ENCODE measurements at places on chromosomes 4 and X. TPM values are rescaled to one million over a fixed set of nuclear protein-coding genes. Genes with fewer than 3 reads are reported as not detected.

DNA sequence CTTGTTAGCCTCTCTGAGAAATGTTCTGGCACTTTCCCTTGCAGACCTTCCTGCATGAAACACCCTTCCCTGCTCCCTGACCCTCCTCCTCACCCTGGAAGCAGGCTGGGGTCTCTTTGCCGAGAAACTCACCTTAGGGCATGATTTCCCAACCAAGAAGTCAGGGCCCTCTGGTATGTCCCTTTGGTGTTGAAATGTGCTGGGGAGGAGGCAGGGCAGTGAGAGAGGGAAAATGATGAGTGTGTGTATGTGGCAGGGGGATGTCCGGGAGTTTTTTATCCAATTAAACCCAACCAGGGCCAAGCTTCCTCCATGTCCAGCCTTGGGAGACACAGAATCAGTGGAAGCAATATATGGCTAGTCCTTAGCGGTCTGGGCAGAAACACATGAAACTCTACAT, 5.1 kb downstream of the ELF4 start:
- peaks cover 8% of the 10 kb centered on the region for H3K27me3 ChIP-seq
- H3K27ac ChIP-seq = no peak overlapping the region
- DNase-seq = no peak
- H3K4me3 ChIP-seq = no peak overlapping the region

- H3K4me1 ChIP-seq = no peaks in the 10 kb centered on the region
- no peak for DNase-seq
- H3K27ac ChIP-seq = no peak overlapping the region
- H3K36me3 ChIP-seq = no peaks in the 10 kb centered on the region
Measured at GRCh38 chr4:33060674-33061542, 2340.7 kb downstream of the PCDH7 start.

GRCh38 chrX:11589641-11590040, 76.1 kb downstream of the ARHGAP6 start:
- H3K27ac ChIP-seq = no peak overlapping the region
- no peaks in the 10 kb centered on the region for H3K4me1 ChIP-seq

DNA sequence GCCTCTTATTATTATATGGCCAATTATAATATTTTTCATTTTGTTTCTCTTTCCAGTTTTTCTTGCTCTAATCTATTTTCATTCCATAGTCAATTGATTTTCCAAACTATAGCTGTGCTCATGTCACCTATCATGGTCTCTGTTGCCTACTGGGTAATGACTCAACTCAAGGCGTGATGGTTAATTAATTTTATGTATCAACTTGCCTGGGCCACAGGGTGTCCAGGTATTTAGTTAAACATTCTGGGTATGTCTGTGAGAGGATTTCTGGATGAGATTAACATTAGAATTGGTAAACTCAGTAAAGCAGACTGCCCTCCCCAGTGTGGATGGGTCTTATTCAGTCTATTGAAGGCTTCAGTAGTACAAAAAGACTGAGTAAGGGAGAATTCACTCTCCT, 9.9 kb downstream of the FHIP1A start:
- H3K36me3 ChIP-seq = no peaks in the 10 kb centered on the region
- no peak for DNase-seq
- H3K4me1 ChIP-seq = peaks cover 68% of the 10 kb centered on the region
- no peak overlapping the region for H3K4me3 ChIP-seq
- H3K27ac ChIP-seq = peak overlapping the region; percentile 59

DNA sequence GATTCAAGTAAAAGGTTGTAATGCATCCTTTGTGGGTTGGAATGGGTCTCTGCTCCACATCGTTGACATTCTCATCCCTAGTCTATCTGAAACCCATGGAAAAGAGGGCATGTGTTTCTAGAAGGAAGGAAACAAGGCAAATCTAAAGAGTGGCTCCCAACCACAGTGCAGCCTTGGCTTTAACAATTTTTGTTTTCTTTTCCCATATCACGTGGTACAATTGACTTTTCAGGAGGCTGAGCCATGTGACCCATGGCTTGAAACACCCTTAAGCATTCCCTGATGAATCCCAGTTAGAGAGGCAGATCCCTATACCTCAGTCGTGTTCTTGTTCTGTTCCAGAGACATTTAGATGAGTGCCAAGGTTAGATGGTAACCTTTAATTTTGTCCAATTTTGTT, 12.8 kb downstream of the DCUN1D4 start:
- no peak overlapping the region for H3K27ac ChIP-seq
- H3K36me3 ChIP-seq = no peaks in the 10 kb centered on the region
- no peak overlapping the region for H3K4me3 ChIP-seq
- no peaks in the 10 kb centered on the region for H3K27me3 ChIP-seq
- H3K4me1 ChIP-seq = peaks cover 92% of the 10 kb centered on the region
- DNase-seq = no peak

- no peak overlapping the region for H3K27ac ChIP-seq
- DNase-seq = peak; percentile 10
- H3K4me3 ChIP-seq = no peak overlapping the region
- peaks cover 23% of the 10 kb centered on the region for H3K4me1 ChIP-seq
Measured at GRCh38 chr4:2939383-2940243, 23.6 kb downstream of the NOP14 start.

- H3K36me3 ChIP-seq = no peaks in the 10 kb centered on the region
- H3K27me3 ChIP-seq = no peaks in the 10 kb centered on the region
- no peak overlapping the region for H3K4me3 ChIP-seq
Measured at GRCh38 chrX:47900833-47901232, 64.1 kb downstream of the ZNF81 start.

DNA sequence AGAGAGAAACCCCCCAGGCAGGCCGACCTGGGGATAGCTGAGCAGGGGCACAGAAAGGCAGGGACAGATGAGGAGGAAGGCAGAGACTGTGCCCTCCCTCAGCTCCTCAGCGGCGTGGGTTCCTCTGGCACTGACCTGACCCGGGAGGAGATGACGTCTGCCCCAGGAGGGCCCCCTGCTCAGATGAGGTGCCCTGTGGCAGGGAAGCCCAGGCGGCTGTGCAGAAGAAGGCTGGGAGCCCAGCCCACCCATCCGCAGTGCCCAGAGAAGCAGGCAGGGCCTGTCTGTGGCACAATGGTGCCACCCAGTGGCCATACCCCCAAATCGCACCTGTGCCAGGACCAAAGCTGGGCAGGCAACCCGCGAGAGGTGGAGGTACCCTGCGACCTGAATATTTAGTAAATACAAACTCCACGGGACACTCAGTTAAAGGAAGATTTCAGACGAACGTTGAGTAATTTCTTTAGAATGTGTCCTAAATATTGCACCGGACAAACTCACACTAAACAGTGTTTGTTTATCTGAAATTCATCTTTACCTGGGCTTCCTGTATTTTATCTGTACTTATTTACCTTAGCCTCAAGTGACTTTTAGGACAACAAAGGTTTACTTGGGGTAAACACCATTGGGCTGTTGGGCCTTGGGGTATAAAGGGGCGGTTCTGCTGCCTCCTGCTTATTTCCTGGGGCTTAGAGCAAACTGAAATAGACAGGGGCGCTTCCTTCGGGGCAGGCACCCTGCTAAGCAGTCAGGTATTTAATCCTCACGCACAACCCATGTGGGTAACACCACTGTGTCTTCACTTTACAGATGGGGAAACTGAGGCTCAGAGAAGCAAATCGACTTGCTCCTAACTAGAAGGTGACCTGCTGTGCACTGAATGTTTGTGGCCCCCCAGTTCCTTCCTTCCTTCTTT, 46.5 kb upstream of the HMX1 start:
- no peaks in the 10 kb centered on the region for H3K4me1 ChIP-seq
- DNase-seq = no peak
- no peaks in the 10 kb centered on the region for H3K36me3 ChIP-seq
- H3K27ac ChIP-seq = no peak overlapping the region

GRCh38 chrX:122591546-122591945, 592.5 kb upstream of the GRIA3 start:
- H3K4me1 ChIP-seq = no peaks in the 10 kb centered on the region
- no peaks in the 10 kb centered on the region for H3K27me3 ChIP-seq
- no peak for DNase-seq

DNA sequence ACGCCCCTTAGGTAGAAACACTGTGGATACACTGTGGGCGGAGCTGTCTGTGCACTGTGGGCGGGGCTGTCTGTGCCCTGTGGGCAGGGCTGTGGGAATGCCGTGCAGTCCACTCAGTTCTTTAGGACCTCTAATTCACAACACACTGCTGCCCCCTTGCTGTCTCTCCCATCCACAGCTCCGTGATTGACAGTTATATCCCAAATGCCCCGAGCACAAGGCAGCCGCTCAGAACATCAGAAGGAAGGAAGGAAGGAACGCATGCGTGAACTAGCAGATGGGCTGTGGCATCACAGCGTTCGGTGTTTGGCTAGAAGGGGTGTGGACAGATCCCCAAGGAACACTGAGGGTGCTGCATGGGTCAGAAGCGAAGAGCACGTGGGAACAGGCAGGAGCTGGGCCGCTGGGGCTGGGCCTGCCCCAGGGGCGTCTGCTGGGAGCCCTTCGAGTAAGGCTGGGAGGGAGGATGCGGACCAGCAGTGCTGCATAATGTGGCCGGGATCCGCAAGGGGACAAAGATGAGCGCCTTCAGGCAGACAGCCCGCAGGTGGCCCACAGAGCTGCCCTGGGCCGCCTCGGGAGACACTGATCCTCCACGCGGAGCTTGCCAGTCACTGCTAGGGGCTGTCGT, 29.8 kb downstream of the ACOX3 start:
- no peak overlapping the region for H3K27ac ChIP-seq
- no peak overlapping the region for H3K4me3 ChIP-seq
- no peak for DNase-seq
- H3K36me3 ChIP-seq = peaks cover 51% of the 10 kb centered on the region
- H3K27me3 ChIP-seq = no peaks in the 10 kb centered on the region

GRCh38 chr4:10239982-10240654, 123.5 kb upstream of the WDR1 start:
- no peaks in the 10 kb centered on the region for H3K4me1 ChIP-seq
- no peak overlapping the region for H3K4me3 ChIP-seq
- H3K36me3 ChIP-seq = no peaks in the 10 kb centered on the region
- H3K27me3 ChIP-seq = no peaks in the 10 kb centered on the region
- H3K27ac ChIP-seq = no peak overlapping the region

DNA sequence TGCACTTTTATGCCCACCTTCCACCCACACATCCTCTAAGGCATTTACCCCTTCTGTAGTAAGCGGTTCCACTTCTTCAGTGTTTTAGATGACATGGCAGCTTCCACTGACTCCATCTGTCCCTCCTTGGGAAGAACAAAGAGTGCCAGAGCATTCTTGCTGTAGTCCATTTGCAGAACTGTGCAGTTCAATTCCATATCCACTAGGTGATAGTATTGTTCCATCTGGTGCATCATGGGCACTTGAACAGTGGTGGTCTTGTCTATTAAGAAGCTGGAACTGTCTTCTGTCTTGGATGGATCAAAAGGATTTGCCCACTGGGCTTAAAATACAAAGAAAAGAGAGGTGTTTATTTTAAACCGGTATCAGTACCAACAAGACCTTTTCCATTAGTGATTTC, 3.5 kb downstream of the SERPINA7 start:
- no peaks in the 10 kb centered on the region for H3K4me1 ChIP-seq
- no peak for DNase-seq
- H3K4me3 ChIP-seq = no peak overlapping the region
- no peaks in the 10 kb centered on the region for H3K36me3 ChIP-seq
- H3K27me3 ChIP-seq = no peaks in the 10 kb centered on the region

The CFAP47 gene
- not detected for total RNA-seq

The CSAG3 gene
- not detected for total RNA-seq

The COL4A6 gene
- total RNA-seq = 1.1 TPM

Data from gastrocnemius medialis (tissue), 4 donors.